ENCODE measurements at places on chromosomes 11 and 22.

DNA sequence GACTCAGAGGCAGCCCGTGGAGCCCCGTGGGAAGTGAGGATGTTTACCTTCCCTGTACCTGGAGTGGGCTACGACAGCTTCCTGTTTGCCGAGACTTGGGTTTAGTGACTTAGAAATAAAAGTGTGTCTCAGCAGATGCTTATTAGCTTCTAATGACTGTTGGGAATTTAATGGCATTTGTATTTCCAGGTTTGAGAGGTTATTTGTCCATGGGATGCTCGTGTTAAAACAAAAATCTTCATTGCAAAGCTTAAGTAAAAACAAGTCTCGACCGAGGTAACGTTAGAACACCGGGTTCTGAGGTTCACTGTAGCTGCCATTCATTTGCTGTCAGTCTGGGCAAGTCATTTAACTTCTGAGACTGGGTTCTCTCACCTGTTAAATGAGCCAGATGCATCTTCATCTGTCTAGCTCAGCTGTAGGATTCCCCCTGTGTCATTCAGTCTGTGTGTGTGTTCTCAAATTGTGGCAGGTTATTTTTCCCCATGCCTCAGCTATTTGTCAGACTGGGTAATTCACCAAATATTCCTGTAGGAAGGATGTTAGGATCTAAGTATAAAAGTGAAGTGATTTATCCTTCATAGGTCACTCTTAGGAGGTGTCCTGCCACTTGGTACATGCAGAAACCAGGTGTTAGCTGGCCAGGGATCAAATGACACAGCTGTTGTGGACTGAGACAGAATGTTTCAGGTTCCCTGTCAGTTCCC is 791 bp downstream of the EI24 start:
- DNase-seq: no peak

GRCh38 chr22:46829941-46830715 is 67.7 kb downstream of the TBC1D22A start:
- DNase-seq: no peak

DNA sequence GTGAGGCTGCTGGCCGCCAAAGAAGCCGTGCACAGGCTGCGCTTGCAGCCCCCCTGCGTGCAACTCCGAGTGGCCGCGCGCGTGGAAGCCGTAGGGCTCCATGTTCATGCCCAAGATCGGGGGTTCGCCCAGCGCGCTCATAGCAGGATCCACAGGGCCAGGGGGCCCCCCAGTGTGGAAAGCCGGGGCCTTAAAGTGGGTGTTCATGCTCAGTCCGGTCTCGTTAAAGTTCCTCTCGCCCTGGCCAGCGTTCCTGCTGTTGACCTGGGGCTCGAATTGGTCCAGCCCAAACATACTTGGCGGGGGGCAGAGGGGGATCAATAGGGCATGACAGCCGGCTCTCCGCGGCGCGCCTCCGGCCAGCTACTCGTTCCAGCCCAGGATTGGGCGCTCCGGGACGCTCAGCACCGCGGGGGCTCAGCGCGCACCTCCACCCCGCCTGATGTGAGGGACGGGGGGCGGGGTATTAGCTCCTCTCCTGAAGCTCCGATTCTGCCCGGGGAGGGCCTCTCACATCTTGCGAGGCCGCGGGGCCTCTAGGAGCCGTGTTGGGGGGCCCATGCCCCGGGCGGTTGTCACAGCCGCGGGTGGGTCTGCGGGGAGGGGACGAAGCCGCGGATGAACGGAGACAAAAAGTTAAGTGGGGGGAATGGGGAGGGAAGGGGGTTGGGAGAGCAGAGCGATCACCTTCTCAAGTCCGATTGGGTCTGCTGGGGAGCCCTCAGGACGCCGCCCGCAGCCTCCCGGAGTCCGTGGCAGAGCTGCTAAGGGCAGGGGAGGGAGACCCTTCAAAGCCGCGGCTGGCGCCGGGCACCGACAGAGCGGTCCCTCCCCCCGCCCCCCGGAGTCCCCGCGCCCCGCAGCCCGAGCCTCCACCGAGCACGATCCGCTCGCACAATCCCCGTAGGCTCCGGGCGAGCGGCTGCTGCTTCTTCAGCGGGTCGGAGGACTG is 1.0 kb downstream of the MN1 start:
- DNase-seq: no peak

- DNase-seq: no peak
Observed at GRCh38 chr11:35815556-35816315, 128.1 kb upstream of the LDLRAD3 start.

DNA sequence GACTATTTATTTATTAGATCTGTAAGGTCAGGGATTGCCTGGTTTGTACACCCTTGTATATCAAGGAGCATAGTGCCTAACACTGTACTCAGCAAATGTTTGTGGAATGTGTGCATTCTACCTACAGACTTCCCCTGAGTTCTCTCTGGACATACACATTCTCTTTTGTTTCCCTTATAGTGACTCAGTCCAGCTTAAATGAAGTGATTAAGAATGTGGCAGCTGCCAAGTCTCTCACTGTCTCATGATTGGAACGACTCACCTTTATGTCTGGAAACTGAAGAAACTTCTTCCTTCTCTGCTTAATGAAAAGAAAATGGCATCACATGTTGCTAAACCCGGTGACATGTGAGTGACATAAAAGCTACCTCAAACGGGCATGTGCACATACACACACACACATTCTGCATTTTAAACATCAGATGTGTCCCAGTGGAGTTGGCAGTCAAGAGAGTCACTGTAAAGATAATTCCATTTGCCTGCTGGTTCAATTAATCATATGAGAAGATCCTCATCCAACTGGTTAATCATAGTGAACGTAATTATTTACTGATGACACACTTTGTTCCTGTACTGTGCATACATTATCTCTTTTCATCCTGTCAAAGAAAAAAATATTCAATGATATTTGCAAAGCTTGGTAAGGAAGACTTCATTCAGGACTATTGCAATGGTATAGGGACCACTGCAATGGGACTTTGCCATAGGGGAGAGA is 42.8 kb downstream of the GLYAT start:
- DNase-seq: no peak

- no peak for DNase-seq
Observed at GRCh38 chr22:40997520-40997919, 46.3 kb downstream of the RBX1 start.

DNA sequence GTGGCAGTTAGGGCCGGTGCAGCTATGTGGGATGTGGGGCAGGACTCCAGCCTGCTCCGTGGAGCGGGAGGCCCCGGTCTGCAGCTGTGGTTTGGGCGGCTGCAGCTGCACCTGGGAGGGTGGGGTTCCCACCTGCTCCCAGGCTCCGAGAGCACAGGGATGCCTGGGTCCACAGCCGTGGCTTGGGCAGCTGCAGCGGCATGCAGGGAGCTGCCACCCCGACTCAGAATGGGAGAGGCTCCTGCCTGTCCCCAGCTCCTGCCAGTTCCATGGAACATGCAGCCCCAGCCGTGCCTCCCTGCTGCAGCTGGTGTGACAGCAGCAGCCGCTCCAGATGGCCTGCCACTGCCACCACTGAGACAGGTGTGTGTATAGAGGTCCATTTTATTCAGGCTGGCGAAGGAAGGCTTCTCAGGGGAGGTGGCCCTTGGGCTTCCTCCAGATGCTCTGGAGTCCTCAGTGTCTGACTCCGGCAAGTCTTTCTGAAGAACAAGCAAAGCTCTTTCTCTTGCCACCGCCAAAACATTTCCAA is 21.8 kb upstream of the UPK3A start:
- no peak for DNase-seq

DNA sequence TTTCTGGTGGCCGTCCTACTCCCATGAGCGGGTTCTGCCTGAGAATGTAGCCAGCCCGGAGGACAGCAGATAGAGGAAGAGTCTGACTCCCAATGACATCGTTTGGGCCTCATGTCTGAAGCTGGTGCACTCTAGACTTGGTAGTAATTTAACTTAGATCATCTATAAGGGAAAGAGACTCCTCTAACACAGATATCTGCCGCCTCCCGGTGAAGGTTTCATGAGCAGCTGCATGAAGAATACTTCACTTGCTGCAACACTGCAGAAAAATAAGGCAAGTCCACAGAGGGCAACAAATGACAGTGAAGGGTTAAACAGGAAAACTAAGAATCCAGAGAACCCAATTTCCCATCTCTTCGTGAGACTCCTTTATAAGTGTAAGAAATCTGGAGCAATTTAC is 5.9 kb upstream of the ARL2 start:
- DNase-seq: no peak

DNA sequence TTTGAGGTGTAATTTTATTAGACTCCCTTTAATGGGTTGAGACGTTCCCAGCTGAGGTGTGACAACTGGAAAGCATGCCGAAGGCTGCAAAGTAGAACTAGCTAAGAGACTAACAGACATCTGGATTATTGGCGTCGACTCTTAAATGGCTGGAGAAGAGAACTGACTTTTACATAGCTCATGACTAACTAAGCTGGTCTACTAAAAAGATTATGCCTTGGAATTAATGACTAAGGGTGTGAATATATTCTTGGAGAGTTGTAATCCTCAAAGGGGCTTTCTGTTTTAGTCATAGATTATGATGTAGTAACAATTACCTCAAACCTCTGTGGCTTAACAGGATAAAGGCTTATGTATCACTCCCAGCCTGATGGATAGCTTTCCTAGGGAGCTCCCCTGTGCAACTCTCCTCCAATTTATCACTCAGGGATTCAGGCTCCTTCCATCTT is 39.5 kb upstream of the SLC5A12 start:
- no peak for DNase-seq

- DNase-seq: no peak
Observed at GRCh38 chr22:48101704-48102103, 1339.3 kb downstream of the TBC1D22A start.

DNA sequence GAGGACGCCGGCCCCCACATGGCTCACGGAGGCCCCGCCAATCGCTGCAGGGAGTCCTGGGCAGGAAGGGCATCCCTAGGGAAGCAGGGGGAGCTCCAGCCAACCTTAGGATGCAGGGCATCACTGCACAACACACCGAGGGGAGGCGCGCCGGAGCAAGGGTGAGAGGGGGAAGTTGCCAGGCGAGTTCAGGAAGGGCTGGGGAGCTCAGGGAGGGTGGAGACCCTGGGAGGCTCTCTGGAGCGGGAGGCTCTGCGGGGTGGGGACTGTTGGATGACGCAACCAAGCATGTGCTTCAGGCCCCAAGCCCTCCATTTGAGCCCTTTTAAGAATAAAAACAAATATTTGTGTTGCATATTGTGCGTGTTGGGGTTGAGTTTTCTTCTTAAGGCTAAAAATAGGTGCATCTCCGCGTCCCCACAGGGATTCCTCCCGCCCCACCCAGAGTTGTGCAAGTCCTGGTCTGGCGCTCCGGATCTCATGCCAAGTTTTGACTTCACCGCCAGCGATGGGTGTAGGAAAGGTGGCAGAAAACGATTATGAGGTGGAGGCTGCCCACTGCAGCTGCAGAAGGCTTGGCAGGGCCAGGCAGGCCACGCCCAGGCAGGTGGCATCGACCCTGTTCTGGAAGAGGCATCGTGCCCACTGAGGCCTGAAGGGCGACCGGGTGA is 65.2 kb downstream of the WNT7B start:
- DNase-seq: no peak

DNA sequence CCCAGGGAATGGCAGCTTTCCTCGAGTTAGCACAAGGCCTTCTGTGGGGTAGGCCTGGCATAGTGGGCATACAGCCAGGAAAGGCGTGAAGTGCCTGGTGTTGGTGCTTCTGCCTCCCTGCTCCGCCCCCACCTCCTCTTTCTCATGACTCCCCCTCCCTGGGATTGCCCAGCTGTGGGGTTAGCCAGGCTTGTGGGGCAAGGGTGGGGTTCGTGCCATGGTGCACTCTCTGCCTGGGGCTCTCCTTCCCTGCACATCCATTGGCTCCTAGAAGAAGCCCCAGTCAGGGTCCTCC is 236.8 kb upstream of the NCAM1 start:
- no peak for DNase-seq

GRCh38 chr11:126824035-126824607 is 176.4 kb downstream of the KIRREL3 start:
- DNase-seq: no peak

DNA sequence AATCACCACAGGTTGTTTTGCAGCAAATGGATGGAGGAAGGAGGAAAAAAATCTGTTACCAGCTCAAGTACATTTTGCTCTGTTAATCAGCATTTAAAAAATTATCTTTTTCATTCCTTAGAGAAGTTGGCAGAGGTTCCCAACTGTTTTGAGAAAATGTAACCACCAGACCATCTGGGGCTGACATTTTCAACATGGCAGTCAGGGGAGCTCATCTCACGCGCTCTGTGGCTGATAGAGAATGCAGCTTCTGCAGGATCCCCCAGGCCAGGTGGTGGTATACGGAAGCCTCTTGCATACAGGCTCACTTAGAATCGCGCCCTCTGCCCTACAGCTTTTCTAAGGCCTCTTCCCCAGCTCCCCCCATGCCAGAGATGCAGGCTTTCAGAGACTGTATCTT is 68.0 kb upstream of the OPCML start:
- DNase-seq: no peak

DNA sequence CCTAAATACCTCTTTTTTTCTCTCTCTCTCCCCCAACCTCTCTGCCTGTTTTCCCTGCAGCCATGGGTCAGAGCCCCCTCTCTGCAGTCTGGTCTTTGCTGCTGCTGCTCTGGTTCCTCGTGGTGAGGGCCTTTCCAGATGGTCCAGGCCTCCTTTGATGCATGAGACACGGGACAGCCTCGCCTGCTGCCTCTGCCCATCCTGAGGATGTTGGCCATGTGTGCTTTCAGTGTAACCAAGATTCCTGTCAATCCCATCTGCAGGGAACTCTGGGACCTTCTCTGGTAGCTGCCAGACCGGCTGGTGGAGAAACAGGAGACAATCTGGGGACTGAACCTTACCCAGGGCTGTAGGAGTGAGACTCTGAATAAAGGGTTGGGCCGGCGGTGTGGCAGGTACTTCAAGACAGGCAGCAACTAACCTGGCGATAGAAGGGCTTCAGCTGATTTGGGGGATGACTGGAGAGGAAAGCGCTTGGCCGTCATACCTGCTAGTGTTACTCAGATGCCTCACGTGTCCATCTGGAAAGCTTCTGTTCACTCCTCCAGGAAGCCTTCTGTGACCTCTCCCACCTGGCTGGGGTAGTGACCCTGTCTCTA is 7.1 kb downstream of the CHRNA10 start:
- DNase-seq: no peak

- no peak for DNase-seq
Observed at GRCh38 chr11:65791719-65792213, 4.9 kb downstream of the OVOL1 start.

- DNase-seq: no peak
Observed at GRCh38 chr11:7690648-7691047, 15.6 kb downstream of the OVCH2 start.

GRCh38 chr11:65873318-65874156 is 937 bp upstream of the EFEMP2 start:
- no peak for DNase-seq

DNA sequence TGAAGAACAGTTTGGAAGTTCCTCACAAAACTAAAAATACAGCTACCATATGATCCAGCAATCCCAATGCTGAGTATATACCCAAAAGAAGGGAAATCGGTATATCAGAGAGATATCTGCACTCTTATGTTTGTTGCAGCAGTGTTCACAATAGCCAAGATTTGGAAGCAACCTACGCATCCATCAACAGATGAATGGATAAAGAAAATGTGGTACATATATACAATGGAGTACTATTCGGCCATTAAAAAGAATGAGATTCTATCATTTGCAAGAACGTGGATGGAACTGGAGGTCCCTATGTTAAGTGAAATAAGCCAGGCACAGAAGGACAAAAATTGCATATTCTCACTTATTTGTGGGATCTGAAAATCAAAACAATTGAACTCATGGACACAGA is 46.5 kb downstream of the XRRA1 start:
- DNase-seq: no peak

- DNase-seq: no peak
Observed at GRCh38 chr11:44029977-44030911, 17.5 kb upstream of the ACCSL start.

- DNase-seq: no peak
Observed at GRCh38 chr22:37566329-37566837, 6.1 kb downstream of the CDC42EP1 start.

Data from SK-N-MC (cell line).